Esophagus muscularis mucosa (tissue), 4 donors: ENCODE measurements at places on chromosomes 16 and 17. TPM values are rescaled to one million over a fixed set of nuclear protein-coding genes. Genes with fewer than 3 reads are reported as not detected.

The SEZ6L2 gene
- total RNA-seq, result 0.92 TPM

The UBALD2 gene
- 11.5 TPM for total RNA-seq

DNA sequence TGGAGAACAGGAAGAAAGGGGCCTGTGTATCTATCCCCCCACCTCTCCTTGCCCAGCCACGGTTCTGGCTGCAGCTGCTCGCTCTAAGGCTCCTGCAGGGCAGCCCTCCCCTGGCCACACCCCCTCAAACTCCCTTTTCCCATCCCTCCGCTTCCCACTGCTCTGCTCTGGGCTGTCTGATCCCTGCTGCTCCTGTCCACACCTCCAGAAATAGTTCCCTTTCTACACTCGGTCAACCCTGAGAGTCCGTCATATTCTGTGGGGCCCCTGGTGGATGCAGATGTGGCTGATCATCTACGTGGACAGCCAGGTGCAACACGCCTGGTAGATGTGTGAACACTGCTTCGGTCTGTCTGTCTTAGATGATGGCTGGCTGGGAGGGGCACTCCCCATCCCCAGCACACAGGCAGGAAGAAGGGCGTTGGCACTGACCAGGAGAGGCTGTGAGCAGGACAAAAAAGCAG, 19.3 kb upstream of the KRT19 start:
- DNase-seq, result no peak

- DNase-seq, result no peak
These were observed 4.0 kb downstream of the BPTF start for GRCh38 chr17:67829331-67829730.

DNA sequence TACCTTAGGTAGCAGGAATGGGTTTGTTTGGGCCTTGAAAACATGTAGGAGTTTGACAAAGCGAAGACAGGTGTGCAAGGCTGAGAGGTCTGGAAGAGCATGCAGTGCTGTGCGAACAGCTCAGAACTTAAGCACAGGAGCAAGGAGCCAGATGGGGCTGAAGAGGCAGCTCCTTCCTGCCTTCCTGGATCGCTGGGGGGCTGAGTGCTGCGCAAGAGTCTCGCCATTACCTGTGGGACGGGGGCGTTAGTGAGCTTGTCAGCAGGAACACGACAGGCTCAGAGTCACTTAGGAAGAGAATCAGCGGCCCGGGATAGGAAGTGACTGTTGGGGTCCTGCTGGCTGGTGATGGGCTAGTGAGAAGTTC, 464 bp upstream of the MRM1 start:
- DNase-seq, result no peak

GRCh38 chr16:3787924-3788661, 70.8 kb upstream of the TRAP1 start:
- no peak for DNase-seq

DNA sequence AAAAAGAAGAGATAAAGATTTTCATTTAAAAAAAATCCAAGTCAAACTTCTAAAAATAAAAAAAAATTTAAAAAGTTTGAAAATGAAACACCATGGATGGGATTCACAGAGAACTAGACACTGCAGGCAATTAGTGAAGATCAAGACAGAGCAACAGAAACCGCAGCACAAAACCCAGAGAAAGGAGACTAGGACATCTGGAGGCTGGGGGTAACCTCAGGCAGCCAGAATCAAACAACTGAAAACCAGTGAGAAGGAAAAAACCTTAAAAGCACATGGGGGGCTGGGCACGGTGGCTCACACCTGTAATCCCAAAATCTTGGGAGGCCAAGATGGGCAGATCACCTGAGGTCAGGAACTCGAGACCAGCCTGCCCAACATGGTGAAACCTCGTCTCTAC, 30.6 kb downstream of the LITAFD start:
- no peak for DNase-seq
